ENCODE measurements at places on chromosomes 2 and 18.

- DNase-seq, result peak; percentile 53
These were observed 3.3 kb upstream of the ACTR3 start for GRCh38 chr2:113886479-113887008.

DNA sequence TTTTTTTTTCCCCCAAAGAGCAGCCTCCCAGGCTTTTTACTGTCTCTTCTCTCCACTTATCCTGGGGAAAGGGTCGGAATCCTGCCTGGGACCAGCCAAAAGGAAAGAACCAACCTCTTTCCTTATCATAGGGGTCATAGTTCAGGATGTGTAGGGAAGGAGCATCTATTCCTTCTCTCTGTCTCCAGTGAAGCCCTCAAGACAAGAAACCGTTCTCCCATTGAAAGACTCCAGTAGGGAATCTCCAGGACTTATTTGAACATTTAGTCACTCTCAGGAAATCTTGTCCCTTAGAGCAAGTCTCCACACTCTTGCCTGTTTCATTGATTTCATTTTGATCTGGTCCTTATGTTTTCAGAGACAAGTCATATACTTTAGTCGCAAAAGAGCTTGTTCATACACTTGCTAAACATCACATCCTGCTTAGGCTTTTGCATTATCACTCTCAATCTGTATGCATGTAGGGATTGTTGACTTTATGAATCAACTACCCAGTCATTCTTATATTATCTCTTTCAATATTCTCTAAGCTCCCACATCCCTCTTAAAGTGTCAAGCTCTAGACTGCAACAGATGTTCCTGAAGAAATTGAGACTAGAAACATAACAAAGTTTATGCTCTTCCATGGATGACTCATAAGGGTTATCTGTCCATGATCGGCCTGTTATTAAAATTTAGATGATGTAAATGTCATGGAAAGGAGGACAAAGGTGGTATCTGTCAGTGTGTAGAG lies 116.2 kb upstream of the ST6GAL2 start:
- no peak for DNase-seq

DNA sequence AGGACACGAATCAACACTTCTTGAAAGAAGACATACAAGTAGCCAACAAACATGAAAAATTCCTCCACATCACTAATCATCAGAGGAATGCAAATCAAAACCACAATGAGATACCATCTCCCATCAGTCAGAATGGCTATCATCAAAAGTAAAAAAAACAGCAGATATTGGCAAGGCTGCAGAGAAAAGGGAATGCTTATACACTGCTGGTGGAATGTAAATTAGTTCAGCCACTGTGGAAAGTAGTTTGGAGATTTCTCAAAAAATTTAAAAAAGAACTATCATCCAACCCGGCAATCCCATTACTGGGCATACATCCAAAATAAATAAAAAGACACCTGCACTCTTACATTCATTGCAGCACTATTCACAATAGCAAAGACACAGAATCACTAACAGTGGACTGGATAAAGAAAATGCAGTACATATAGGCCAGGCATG lies 78.7 kb downstream of the GRB14 start:
- DNase-seq, result no peak

DNA sequence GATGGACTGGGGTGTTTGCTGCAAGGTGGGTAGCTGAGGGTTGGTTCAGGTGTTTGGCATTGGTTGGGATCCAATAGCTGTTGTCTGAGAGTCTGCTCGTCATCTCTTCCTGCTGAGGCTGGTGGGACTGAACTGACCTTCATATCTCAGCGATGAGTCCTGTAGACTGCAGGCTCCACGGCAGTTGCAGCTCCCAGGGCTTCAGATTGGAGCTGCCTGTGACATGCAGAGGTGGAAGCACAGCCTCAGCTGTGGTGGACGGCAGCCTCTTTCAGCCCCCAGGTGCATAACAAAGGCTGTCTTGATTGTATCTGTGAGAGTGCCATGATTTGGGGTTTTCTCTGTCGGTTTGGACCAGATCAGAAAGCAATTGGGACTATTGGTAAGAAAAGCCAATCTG lies 3.9 kb upstream of the IL1R2 start:
- DNase-seq, result no peak

GRCh38 chr2:43075054-43075593 lies 151.3 kb downstream of the ZFP36L2 start:
- DNase-seq, result no peak

DNA sequence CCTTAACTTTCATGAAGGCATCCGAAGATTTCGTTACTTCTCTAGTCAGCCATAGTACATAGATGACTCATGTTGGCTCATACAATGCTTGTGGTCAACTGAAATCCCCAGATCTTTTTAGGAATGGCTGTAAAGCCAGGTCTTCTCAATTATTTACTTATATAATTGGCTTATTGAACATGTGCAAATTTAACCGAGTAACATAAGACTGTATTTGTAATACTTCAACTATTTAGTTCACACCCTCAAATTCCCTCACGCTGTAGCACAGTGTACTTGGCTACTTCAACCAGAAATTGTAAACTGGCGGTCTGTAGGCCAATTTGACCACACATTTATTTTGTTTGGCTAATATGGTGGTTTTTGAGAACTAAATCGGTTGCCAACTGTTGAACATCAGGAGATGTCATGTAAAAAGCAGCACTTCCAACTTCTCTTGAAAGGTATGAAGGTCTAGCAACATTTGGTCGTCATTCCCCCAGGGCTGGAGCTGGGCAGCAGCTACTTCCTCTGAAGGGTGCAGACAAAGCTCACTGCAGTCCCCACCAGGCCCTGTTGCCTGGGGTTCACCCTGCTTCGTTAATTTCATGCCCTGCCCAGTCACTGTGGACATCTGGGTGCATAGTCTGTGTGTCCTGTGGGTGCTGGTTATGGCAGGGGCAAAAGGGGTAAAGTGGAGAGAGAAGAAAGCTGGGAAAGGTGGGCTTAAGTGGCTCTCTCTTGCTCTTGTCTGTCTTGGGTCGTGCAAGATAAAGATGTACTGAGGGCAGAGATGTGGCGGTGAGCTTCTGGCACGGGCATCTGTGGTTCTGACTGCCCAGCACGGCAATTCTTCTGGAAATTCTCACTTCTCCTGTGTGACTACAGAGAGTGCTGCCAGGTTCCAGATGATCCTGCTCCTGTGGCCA lies 3.2 kb upstream of the SH3RF3 start:
- DNase-seq, result no peak

- no peak for DNase-seq
These were observed 236.0 kb downstream of the LDLRAD4 start for GRCh38 chr18:13454363-13455150.

DNA sequence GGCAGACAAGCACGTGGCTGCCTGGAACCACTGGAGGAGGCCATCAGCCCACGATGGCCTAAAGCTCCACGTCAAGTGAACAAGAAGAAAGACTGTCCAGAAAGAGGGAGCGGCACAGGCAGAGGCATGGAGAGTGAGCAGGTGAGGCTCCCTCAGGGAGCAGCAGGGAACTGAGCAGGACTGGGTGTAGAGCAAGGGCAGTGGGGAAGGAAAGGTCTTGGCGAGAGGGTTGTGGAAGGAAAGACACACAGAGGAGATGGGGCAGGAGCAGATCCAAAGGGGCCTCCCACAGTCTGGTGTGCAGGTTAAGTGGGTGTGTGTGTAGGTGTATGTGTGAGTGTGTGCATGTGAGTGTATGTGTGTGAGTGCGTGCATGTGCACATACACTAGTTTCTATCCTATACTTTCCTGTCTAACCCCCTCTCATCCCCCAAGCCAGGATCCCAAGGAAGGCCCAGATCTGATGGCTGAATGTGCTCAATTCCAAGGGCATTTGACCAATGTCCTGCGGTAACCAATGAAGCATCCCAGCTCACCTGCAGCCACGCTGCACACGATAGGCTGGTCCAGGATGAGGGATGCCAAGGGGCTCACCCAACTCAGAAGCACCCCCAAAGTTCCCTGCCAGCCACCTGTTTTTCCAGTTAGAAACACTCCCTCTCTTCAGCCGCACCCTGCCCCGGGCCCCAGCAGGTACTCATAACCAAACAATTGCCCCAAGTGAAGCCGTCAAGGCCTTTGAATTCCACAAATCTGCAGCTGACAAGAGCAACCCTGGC lies 262.5 kb upstream of the RAB6C start:
- no peak for DNase-seq

DNA sequence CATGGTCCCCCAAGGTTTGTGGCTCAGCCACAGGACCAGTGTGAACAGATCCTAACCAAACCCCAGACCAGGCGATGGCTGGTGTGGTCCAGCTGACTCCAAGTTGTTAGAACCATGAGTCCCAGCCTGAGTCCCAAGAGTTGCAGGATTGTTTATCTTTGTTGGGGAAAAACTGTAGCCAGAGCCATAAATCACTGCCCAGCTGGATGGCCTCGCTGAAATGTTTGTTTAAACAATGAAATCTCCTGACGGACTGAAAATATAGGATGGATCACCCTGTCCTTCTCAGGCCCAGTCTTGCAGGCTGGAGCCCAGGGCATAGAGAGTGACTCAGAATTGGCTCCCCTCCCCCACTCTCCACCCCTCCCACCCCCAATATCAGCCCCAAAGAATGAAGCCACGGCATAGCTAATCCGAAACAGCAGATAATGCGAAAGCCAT lies 36.4 kb downstream of the PKDCC start:
- no peak for DNase-seq

- DNase-seq, result no peak
These were observed 186.3 kb downstream of the TMEM163 start for GRCh38 chr2:134532537-134532936.

GRCh38 chr2:196337208-196337953 lies 166.0 kb upstream of the STK17B start:
- no peak for DNase-seq

DNA sequence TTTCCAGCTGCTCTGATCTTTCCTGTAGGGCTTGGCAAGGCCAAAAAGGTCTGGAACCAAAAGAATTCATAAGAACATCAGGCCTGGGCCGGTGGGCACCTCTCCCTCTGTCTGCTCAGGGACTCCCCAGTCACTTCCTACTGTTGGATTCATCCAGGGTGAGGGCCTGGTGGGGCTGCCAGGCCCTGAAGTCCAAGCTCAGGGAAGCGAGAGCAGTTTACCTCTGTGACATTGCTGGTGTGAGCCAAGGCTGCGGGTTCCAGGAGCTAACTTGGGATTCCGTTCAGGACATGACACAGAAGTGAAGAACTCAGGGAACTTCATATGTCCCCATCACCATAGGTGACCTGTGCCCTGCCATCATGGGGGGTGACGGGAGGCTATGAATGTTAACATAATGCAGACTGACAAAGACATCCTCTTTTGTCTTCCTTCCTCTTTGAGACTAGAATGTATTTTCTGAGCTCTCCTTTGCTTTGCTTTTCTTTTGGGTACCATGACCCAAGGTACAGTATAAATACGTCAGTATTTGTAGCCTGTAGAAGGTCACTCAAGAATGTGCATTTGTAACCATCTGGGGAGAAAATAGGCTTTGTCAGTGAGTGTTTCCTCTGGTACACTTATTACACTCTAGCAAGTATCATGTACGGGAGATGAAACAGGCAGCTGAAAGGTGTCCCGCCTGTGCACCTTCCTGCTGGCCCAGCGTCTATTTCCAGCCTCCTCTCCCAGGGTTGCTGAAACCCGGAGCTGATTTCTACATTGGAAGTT lies 130.5 kb upstream of the SLC1A4 start:
- no peak for DNase-seq

DNA sequence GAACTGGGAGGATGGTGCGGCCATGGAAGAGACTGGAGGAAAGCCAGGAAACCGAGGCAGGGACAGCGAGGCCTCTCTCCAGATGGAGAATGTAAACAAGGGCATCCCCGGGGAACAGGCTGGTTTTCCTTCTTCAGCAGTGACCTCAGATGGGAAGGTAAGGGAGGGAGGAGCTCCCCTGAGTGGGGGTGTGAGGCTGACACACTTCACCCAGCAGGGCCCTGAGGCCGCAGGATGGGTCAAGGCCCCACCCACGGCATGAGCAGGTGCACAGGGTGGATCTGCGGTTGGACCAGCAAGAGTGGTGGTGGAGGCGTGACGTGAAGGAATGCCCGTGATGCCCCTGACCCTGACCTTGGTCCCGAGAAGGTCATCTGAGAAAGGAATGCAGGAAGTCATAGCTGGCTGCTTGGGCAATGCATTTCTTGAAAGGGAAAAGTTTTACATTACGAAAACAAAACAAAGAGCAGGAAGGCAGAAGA lies 48.1 kb downstream of the ADCY3 start:
- DNase-seq, result no peak

GRCh38 chr2:101152272-101153076 lies 1.3 kb upstream of the TBC1D8 start:
- DNase-seq, result peak; percentile 46

DNA sequence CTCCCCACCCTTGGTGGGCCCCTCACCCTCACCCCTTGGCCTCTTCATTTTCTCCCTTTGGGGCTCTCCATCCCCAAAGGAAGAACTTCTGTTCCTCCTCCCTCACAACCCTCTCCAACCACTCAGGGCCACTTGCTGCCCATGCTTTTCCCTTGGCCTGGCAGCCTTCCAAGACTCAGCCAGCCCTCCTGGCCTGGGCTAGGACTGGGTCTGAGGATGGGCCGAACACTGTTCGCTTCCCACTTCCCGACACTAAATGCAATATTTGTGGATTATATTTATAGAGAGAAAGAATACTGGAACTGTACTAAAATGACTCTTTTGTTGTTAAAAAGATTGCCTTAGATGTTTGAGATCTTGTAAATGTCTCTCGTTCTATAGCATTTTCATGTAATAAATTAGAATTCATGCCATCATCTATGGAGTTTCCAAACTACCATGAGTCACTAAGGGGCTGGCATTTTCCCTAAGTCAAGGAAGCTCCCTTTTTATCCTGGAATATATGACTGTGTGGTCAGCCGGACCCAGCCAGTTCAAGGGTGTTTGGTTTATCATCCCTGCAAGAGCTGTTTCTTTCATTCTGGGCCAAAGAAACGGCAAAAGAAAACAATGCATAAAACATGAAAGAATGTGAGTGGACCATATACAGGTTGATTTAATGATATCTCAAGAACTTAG lies 3.8 kb downstream of the CXCR2 start:
- DNase-seq, result no peak

- no peak for DNase-seq
These were observed 111.7 kb downstream of the SH3BP4 start for GRCh38 chr2:235063471-235063961.

- DNase-seq, result no peak
These were observed 3.3 kb downstream of the CHRNA1 start for GRCh38 chr2:174760845-174761473.
